Keratinocyte (primary cell): ENCODE measurements at places on chromosomes 3 and 15.

GRCh38 chr3:108953210-108953609 is 469 bp downstream of the GUCA1C start:
- no peak for DNase-seq

- no peak for DNase-seq
These were observed 1006.7 kb downstream of the ROBO1 start for GRCh38 chr3:78761126-78761525.

DNA sequence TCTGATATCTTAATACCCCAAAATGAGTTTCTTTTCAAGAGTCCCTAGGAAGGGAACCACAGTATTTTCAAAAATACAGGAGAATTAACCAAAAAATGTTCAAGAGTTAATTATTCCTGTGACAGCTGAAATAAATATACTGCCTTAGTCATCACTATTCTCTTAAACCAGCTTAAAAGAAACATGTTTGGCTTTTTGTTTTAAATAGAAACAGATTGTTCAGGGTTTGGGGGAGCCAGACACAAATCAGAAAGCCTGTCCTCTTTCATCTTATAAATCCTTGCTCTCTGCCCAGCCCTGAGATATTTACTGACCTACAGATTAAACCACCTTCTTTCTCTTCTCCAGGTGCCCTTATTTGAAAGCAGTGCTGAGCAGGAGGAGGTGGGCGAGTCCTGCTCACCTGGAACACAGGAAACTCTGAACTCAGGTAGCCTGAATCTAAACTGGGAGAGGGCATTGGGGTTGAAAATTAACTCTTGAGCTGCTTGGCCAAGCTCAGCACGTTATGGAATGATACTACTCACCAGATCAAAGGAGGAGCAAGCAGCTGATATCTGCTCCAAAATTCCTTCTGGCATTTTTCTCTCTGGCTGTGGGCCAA is 84.1 kb upstream of the SPRED1 start:
- DNase-seq: no peak

- no peak for DNase-seq
These were observed 24.7 kb downstream of the MYO5A start for GRCh38 chr15:52503788-52504496.

DNA sequence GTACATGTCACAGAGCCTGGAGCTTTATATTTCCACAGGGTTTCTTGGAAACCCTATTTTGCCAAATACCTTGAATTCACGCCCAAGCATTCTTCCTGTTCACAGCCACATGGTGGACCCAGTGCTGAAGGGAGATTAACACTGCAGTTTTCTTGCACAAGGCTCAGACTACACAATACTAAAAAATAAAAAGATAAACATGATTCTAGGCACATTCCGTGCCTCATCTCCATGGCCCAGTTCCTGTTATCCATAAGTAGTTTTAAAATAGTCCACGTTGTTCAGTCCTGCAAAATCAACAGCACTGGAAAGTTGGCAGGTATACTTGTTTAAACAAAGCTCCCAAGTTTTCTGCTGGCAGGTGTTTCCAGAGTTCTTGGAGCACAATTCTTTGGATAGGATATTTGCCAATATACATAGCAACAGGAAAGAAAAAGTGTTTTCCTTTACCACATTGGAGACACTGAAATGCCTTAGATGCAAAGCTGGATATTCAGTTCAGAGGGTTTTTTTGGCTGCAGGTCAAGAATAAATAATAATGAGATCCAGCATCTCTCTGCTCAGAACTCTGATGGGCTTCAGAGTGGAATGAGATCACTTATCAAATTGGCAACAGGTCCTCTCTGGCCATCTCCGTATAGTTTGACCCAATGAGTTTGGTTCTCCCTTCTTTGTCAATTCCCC is 88.1 kb upstream of the TGFBR2 start:
- no peak for DNase-seq

- DNase-seq: no peak
These were observed 27.7 kb downstream of the BLM start for GRCh38 chr15:90744759-90745402.
